ENCODE measurements at places on chromosomes 6 and 20. TPM values are rescaled to one million over a fixed set of nuclear protein-coding genes. Genes with fewer than 3 reads are reported as not detected.

- H3K4me1 ChIP-seq = no peaks in the 10 kb centered on the region
- H3K4me3 ChIP-seq = peak overlapping the region; percentile 89
- no peaks in the 10 kb centered on the region for H3K36me3 ChIP-seq
- no peak for DNase-seq
Observed at GRCh38 chr20:20712004-20712473, 405 bp downstream of the RALGAPA2 start.

IRF4 gene
- 13.0 TPM for total RNA-seq

- no peak for DNase-seq
- H3K27ac ChIP-seq = no peak overlapping the region
Observed at GRCh38 chr6:138815221-138815620, 19.3 kb downstream of the ECT2L start.

PXDC1 gene
- total RNA-seq = 88.0 TPM

- no peaks in the 10 kb centered on the region for H3K27me3 ChIP-seq
- no peaks in the 10 kb centered on the region for H3K36me3 ChIP-seq
- no peak overlapping the region for H3K27ac ChIP-seq
- H3K4me3 ChIP-seq = no peak overlapping the region
Observed at GRCh38 chr20:58212636-58213035, 15.8 kb downstream of the ANKRD60 start.

DNA sequence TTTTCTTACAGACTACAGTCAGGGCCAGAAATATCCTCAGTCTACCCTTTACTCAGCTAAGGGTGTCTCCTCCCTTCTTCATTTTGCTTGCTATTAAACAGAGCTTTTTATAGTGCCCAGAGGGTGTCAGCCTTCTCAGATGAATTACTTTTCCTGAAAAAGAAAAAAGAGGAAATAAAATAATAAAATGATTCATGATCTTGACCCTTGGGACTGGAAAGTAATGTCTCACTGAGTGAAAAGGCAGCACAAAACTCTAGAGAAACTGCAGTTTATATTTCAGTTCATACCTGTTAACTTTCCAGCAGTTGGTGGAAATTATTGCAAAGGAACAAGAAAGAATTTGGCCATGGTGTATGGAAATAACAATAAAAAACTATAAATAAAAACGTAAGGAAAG is 170.6 kb downstream of the IBTK start:
- DNase-seq = no peak
- H3K4me1 ChIP-seq = no peaks in the 10 kb centered on the region
- H3K27ac ChIP-seq = no peak overlapping the region
- no peaks in the 10 kb centered on the region for H3K27me3 ChIP-seq
- no peaks in the 10 kb centered on the region for H3K36me3 ChIP-seq
- H3K4me3 ChIP-seq = no peak overlapping the region

SYCP2 gene
- total RNA-seq = 4.5 TPM

JARID2 gene
- total RNA-seq = 13.9 TPM

GSTA4 gene
- 20.6 TPM for total RNA-seq

DNA sequence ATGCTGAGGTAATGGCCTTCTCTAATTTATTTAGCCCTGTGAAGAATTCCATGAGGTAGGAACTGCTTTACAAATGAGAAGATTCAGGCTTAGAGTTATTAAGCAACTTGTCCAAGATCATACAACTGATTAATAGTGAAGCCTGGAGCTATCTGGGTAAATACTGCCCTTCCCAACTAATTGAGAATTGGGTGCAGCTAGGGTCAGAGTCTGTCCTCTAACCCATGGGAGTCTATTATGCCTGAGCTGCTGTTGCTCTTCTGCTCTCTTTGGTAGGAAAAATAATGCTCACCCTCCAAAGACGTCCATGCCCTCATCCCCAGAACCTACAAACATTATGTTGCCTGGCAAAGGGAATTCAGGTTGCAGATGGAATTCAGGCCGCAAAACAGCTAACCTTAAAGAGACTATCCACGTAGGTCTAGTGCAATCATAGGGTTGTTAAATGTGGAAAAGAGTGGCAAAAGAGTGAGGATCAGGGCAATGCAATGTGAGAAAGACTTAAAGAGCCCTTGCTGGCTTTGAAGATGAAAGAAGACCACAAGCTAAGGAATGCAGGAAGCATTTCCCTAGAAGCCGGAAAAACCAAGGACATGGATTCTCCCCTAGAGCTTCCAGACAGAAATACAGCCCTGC is 90.1 kb downstream of the SPTLC3 start:
- H3K27ac ChIP-seq = no peak overlapping the region
- H3K4me1 ChIP-seq = no peaks in the 10 kb centered on the region
- H3K36me3 ChIP-seq = no peaks in the 10 kb centered on the region
- H3K4me3 ChIP-seq = no peak overlapping the region
- no peaks in the 10 kb centered on the region for H3K27me3 ChIP-seq

HLA-DOA gene
- total RNA-seq = 3.3 TPM

GRCh38 chr6:42514745-42515144 is 49.1 kb upstream of the UBR2 start:
- DNase-seq = no peak
- no peaks in the 10 kb centered on the region for H3K27me3 ChIP-seq
- H3K4me3 ChIP-seq = no peak overlapping the region
- H3K27ac ChIP-seq = no peak overlapping the region

- no peaks in the 10 kb centered on the region for H3K4me1 ChIP-seq
- H3K4me3 ChIP-seq = no peak overlapping the region
- H3K27ac ChIP-seq = no peak overlapping the region
- peaks cover 6% of the 10 kb centered on the region for H3K36me3 ChIP-seq
- DNase-seq = no peak
Observed at GRCh38 chr6:53263917-53264316, 84.8 kb downstream of the ELOVL5 start.

- H3K4me1 ChIP-seq = no peaks in the 10 kb centered on the region
- no peaks in the 10 kb centered on the region for H3K36me3 ChIP-seq
- H3K4me3 ChIP-seq = no peak overlapping the region
- H3K27ac ChIP-seq = no peak overlapping the region
- no peaks in the 10 kb centered on the region for H3K27me3 ChIP-seq
Observed at GRCh38 chr6:6734479-6735465, 146.3 kb downstream of the LY86 start.

NFKBIE gene
- 14.4 TPM for total RNA-seq

- H3K4me1 ChIP-seq = no peaks in the 10 kb centered on the region
- no peak overlapping the region for H3K27ac ChIP-seq
- H3K36me3 ChIP-seq = no peaks in the 10 kb centered on the region
- no peaks in the 10 kb centered on the region for H3K27me3 ChIP-seq
- no peak overlapping the region for H3K4me3 ChIP-seq
Observed at GRCh38 chr6:113347436-113347835, 509.7 kb upstream of the MARCKS start.

GRCh38 chr20:5041433-5041832 is 40.1 kb upstream of the SLC23A2 start:
- no peak for DNase-seq
- H3K27me3 ChIP-seq = no peaks in the 10 kb centered on the region
- no peak overlapping the region for H3K4me3 ChIP-seq
- no peaks in the 10 kb centered on the region for H3K36me3 ChIP-seq

- H3K36me3 ChIP-seq = no peaks in the 10 kb centered on the region
- peak overlapping the region; percentile 3 for H3K4me3 ChIP-seq
- DNase-seq = no peak
- H3K27ac ChIP-seq = peak overlapping the region; percentile 53
Observed at GRCh38 chr20:60063048-60063451, 104.8 kb downstream of the CDH26 start.

- H3K36me3 ChIP-seq = no peaks in the 10 kb centered on the region
- no peaks in the 10 kb centered on the region for H3K27me3 ChIP-seq
- no peak for DNase-seq
- H3K4me3 ChIP-seq = no peak overlapping the region
- H3K27ac ChIP-seq = no peak overlapping the region
Observed at GRCh38 chr6:107763946-107764345, 60.2 kb downstream of the SCML4 start.

DNA sequence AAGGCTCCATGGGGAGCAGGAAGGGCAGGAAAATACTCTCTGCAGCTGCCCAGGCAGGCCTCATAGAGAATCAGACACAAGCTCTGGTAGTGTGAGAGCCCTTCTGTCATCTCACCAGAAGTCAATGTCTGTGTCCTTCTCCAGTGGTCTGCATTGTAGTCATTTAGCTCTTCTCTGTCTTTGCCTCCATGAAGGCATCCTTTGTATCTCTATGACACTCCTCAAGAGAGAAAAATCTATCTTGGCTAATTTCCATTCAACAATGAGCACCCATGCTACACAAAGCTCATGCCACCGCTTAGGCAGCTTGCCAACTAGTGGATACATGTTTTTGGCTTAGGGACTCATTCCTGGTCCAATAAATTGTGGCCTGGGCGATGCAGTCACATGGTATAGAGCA is 92.1 kb downstream of the RNF217 start:
- no peaks in the 10 kb centered on the region for H3K4me1 ChIP-seq
- H3K27me3 ChIP-seq = no peaks in the 10 kb centered on the region
- no peak overlapping the region for H3K4me3 ChIP-seq
- H3K27ac ChIP-seq = no peak overlapping the region
- no peaks in the 10 kb centered on the region for H3K36me3 ChIP-seq
- DNase-seq = no peak

DNA sequence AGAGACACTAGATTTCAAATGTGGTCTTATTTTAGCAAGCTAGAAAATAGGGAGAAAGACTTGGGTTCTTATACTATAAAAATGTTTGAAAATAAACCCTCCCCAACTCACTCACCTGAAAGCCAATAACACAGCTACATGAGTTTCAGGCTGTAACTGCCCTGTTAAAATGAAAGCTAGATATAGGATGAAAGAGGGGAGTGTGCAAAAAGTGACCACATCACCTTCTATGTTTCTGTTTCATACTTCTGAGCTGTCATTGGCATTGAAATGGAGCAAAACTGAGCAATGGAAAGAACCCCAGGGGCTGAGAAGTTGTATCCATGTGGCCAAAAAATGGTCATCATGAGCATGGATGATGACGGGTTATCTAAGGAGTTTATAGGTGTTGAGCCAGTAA is 148.1 kb upstream of the TENT5A start:
- no peak for DNase-seq
- no peak overlapping the region for H3K27ac ChIP-seq
- H3K4me1 ChIP-seq = no peaks in the 10 kb centered on the region
- no peaks in the 10 kb centered on the region for H3K36me3 ChIP-seq

- no peaks in the 10 kb centered on the region for H3K4me1 ChIP-seq
- H3K27ac ChIP-seq = no peak overlapping the region
- H3K27me3 ChIP-seq = no peaks in the 10 kb centered on the region
- no peak for DNase-seq
Observed at GRCh38 chr20:15977026-15977425, 596.2 kb downstream of the KIF16B start.

ZNF165 gene
- total RNA-seq = 3.1 TPM

DNA sequence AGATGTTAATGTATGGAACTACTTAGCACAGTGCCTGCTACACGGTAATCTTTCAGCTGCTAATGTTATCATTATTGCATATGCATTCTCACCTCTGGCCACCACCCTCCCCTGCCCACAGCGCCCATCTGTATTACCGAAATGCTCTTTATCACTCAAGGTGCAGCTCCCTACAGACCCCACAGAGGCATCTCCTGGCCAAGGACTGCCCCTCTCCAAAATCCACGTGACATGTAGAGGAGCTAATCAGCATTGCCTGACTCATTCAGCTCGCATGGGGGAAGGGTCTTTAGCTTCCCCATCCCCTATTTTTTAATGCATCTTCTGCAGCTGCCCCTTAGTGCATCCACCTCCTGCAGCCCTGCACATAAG is 41.8 kb downstream of the SLC22A23 start:
- H3K36me3 ChIP-seq = no peaks in the 10 kb centered on the region
- DNase-seq = no peak
- H3K4me3 ChIP-seq = no peak overlapping the region
- no peaks in the 10 kb centered on the region for H3K27me3 ChIP-seq
- no peaks in the 10 kb centered on the region for H3K4me1 ChIP-seq

GRCh38 chr20:19785173-19785982 is 27.3 kb downstream of the RIN2 start:
- H3K36me3 ChIP-seq = no peaks in the 10 kb centered on the region
- DNase-seq = no peak
- no peak overlapping the region for H3K4me3 ChIP-seq
- peak overlapping the region; percentile 59 for H3K27ac ChIP-seq
- H3K27me3 ChIP-seq = no peaks in the 10 kb centered on the region

- no peak overlapping the region for H3K27ac ChIP-seq
- DNase-seq = no peak
- H3K4me1 ChIP-seq = no peaks in the 10 kb centered on the region
- no peak overlapping the region for H3K4me3 ChIP-seq
- H3K36me3 ChIP-seq = no peaks in the 10 kb centered on the region
Observed at GRCh38 chr20:56941101-56941686, 312.1 kb downstream of the TFAP2C start.

AVP gene
- total RNA-seq = not detected

DNA sequence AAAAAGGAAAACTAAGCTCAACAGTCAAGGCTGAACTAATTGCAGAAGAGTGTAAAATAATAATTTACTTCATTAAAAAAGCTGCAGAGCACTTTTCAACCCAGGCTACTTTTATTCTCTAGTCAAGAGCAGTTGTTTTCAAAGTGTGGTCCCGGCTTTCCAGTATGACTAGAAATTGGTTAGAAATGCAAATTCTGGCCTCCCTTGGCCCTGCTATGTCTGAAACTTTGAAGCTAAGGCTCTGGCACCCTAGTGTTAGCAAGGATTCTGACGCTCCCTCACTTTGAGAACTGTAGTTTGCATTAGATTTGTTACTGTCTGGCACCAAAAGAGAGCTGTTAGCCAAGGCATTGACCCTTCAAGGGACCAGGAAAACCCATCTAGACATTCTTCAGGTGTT is 9.5 kb upstream of the NXT1 start:
- no peak for DNase-seq
- H3K4me3 ChIP-seq = no peak overlapping the region
- H3K4me1 ChIP-seq = no peaks in the 10 kb centered on the region
- no peak overlapping the region for H3K27ac ChIP-seq
- H3K27me3 ChIP-seq = no peaks in the 10 kb centered on the region
- no peaks in the 10 kb centered on the region for H3K36me3 ChIP-seq

CDS2 gene
- 42.9 TPM for total RNA-seq

ZKSCAN4 gene
- total RNA-seq = 7.2 TPM

DNA sequence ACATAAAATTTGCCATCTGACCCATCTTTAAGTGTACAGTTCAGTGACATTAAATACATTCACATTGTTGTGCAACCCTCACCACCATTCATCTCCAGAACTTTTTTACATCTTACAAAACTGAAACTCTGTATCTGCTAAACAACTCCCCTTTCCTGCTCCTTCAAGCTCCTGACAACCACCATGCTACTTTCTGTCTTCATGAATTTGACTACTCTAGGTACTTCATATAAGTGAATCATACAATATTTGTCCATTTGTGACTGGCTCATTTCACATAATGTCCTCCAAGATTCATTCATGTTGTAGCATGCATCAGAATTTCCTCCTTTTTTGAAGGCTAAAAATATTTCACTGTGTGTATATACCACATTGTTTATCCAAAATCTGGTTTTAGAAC is 86.9 kb upstream of the SMLR1 start:
- no peak for DNase-seq
- H3K4me3 ChIP-seq = no peak overlapping the region
- no peak overlapping the region for H3K27ac ChIP-seq
- H3K4me1 ChIP-seq = no peaks in the 10 kb centered on the region
- H3K36me3 ChIP-seq = no peaks in the 10 kb centered on the region

- no peaks in the 10 kb centered on the region for H3K4me1 ChIP-seq
- H3K27me3 ChIP-seq = no peaks in the 10 kb centered on the region
- no peak overlapping the region for H3K4me3 ChIP-seq
- peak overlapping the region; percentile 19 for H3K27ac ChIP-seq
Observed at GRCh38 chr20:57620999-57621398, 773 bp upstream of the ZBP1 start.

Data from breast epithelium (tissue), 4 donors.